ENCODE measurements at places on chromosomes 7 and 10.

DNA sequence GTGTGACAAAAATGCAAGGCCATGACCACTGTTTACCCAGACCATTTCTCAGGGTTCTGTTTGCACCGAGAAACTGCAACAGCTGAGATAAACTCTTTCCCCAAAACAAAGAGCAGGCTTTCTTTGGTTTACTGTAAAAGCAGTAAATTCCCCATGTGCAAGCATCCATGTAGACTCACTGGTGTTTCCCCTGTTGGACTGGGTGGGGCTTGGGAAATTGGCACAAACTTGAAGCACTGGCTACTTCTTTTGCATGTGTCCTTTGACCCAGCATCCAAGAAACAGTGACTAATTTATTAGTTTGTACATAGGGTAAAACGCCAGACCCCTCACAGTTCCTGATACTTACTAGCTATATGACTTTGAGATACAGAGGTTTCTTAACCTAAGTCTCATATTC is 12.3 kb downstream of the IQUB start:
- DNase-seq = no peak

DNA sequence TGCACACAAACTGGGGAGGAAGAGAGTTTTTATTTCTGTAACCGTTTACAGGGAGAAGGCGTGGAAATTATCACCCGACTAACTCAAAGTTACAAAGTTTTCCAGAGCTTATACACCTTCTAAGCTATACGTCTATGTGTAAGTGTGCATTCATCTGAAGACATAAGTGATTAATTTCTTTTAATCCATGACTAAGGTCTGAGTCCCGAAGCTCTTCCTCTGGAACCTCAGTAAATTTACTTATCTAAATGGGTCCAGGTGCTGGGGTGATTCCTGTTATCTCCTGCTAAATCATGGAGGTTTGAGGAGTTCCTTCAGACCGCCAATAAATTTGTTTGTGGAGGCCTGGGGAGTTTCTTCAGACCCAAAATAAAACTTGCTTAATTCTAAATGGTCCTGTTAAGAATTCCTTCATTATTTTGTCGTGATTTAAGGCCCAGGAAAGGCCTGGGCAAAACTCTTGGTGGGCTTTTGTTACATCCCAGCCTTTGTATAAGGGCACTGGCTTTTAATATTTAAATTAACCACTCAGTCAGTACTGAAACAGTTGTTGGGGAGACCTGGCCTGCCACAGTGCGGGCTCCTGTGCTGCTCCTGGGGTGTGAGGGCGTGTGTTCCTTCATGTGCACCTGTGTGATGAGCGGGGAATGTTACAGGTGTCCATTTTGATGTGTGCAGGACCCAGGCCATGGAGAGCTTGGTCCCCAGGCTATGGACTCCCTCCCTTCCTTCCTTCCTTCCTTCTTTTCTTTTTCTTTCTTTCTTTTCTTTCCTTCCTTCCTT is 5.8 kb upstream of the METTL27 start:
- no peak for DNase-seq

DNA sequence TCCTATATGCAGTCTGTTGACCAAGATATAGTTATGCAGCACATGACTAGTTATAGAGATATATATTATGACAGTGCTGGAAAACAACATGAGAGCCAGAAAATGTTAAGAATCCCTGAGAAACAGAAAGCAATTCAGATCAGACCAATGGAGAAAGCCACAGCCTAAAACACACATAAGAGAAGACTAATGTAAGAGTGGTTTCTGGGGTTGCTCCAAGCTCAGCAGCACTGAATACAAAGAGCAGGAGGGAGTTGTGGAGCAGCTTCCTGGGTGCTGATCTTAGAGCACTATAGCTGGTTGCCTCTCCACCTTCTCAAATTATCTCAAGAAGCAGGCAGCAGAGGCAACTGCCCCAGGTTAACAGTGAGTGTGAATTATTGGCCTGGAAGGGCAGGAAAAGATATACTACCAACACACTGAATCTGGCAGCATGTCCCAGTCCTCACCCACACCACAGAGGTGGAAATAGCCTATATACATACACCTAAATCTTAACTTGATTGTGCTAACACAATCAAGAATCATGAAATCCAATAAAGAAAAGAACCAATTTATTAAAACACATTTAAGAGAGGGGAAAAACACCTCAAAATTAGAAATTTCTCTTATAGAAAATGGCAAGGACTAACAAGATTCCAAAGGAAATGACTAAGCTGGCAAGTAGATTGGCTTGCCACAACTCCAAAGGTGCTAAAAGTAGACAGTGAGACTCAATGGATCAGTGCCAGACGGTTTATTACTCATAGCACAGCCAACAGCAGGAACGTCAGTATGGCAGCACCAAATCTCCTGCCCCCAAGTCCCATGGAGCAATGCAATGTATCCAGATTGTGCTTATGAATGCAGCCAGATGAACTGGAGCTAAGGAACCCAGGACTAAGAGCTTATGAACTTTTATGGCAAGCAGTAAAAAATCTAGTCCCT is 5.1 kb downstream of the PTTG1IP2 start:
- no peak for DNase-seq

DNA sequence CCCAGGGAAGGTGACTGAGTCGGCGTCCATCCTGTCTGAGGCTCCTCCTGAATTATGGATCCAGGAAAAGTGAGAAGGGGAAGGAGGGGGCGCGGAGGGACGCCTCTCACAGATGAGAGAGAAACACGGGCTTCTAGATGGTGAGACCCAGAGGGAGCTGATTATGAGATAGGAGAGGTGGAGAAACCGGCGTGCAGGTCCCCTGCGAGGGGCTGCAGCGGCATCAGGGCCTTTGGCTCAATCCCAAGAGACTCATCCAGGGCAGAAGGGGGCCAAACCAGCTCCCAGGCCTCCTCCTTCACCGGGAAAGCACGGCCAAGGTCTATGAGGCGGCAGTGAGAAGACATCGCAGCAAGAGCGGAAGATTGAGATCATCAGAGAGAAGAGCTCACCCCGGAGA is 70.8 kb downstream of the TCERG1L start:
- no peak for DNase-seq

GRCh38 chr7:71132377-71133231 is 660 bp downstream of the GALNT17 start:
- DNase-seq = peak; percentile 13

Data from NT2/D1 (cell line).